ENCODE measurements at places on chromosomes 2 and 18.

DNA sequence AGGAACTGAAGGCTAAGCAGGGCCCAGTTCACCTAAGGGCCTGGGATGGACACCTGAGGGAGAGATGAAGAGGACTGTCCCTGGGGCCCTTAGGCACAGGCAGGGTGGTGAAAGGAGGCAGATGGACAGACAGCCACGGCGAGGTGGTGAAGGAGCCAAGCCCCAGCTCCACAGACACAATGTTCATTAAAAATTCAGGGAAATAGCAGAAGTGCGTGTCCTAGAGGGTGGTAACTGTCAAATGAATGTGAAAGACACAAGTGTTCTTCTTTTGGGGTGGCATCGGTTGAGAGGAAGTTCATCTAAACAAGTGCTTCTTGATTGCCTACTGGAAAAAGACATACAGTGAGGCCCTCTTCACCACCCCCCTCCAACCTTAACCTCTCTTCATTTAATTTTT, 76.2 kb upstream of the SIX2 start:
- no peak for DNase-seq

GRCh38 chr2:123717636-123718334, 307.3 kb upstream of the CNTNAP5 start:
- DNase-seq: no peak

GRCh38 chr2:100411841-100412292, 5.6 kb downstream of the CHST10 start:
- DNase-seq: no peak

DNA sequence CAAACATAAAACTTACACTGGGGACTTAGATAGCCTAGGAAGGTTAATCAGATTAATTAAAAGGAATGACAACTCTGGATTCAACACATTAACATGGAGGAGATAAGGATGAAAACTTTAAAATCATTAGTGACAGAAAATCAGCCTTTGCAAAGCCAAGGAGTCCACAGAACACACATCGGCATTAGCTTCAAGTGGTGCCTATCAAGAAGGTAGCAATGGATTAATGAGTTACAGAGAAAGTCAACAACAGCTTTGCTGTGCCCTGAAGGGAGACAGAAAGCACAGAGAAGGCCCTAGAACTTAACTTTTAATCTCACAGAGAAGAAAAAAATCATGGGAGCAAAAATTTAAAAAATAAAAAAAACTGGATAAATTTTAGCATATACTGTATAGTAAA, 88.6 kb downstream of the KCNH7 start:
- no peak for DNase-seq

DNA sequence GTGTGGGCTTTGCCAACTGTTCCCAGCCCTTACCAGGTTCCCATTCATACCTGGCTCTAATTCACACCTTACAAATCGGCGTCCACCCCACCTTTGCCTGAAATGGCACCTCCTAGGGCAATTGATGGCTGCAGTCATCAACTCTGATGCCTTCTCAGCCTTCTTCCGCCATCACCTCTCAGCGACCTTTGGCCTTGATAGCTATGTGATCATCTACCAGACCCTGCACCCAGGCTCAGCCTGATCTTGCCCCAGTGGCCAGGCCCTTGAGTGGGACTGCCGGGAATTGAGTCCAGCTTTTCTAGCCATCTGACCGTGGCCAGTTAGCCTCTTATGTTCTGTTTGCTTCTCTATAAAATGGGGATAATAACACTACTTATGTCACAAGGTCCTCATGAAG, 32.5 kb downstream of the PSD4 start:
- no peak for DNase-seq

DNA sequence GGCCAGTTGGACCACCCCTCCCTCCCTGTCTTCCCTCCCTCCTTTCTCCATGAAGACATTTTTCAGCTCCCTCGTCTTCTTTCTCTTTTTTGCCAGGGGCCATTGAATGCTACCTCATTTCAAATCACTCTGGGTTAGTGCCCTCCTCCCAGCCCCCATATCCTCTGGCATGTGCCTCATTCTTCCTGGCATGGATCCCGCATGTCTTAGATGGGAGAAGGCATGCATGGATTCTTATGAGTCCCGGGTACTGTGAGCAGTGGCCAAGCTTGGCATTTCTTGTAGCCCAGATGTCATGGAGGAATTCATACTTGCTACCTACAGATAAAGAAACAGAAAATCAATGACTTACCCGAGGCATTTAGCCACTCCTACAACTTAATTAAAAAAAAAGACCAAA, 9.0 kb upstream of the HAAO start:
- no peak for DNase-seq

- no peak for DNase-seq
Measured at GRCh38 chr2:133599211-133599803, 31.0 kb upstream of the NCKAP5 start.

GRCh38 chr2:156511122-156511521, 74.9 kb downstream of the GPD2 start:
- no peak for DNase-seq

GRCh38 chr18:33034212-33034611, 261.4 kb upstream of the KLHL14 start:
- DNase-seq: no peak

- DNase-seq: no peak
Measured at GRCh38 chr2:159265171-159265576, 21.3 kb downstream of the WDSUB1 start.

DNA sequence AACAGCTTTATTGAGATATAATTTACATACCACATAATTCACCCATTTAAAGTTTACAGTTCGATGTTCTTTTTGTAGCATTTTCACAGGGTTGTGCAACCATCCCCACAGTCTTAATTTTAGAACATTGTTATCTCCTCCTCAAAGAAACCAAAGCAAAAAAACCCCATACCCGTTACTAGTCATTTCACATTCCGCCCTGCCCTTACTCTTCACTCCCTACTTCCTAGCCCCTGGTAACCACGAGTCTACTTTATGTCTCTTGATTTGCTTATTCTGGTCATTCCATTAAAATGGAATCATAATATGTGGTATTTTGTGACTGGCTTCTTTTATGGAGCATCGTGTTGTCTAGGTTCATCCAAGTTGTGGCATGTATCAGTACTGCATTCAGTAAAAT, 137.7 kb downstream of the TANC1 start:
- no peak for DNase-seq

DNA sequence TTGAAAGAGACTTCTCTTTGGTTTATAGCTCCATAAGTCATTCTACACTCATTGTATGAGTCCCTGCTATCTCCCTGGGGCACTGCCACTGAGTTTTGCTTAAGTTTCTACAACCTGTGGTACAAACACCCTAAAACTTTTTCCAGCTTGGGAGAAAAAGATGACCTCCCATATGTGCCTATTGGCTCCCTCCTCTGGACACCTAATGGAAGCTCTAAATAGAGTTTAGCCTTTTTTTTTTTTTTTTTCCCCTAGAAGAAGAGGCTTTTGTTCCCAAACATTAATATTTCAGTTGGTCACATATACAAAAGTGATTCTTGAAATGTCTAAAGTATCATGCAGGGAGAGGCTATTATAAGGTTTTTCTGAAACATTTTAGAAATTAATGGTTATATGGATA, 547.2 kb upstream of the TMEFF2 start:
- no peak for DNase-seq

Measured in activated naive CD4-positive, alpha-beta T cell (primary cell).